ENCODE measurements at places on chromosomes 13 and 19. TPM values are rescaled to one million over a fixed set of nuclear protein-coding genes. Genes with fewer than 3 reads are reported as not detected.

ZNF548 gene
- 22.7 TPM for total RNA-seq

FBL gene
- 123 TPM for total RNA-seq

KIR2DL1 gene
- not detected for total RNA-seq

CALR3 gene
- not detected for total RNA-seq

ERICH6B gene
- total RNA-seq: not detected

NUP62 gene
- total RNA-seq: 40.7 TPM

ZNF506 gene
- total RNA-seq: 22.4 TPM

KCNRG gene
- total RNA-seq: 4.9 TPM

FUT1 gene
- 1.5 TPM for total RNA-seq

ADGRE2 gene
- total RNA-seq: 3.1 TPM

TMPRSS9 gene
- not detected for total RNA-seq

TEX26 gene
- total RNA-seq: not detected

CCDC8 gene
- total RNA-seq: 13.7 TPM

IL17D gene
- under 0.01 TPM for total RNA-seq

CGB3 gene
- not detected for total RNA-seq

IGFL1 gene
- not detected for total RNA-seq

LRRC63 gene
- total RNA-seq: not detected
